Suprapubic skin (tissue), 4 donors: ENCODE measurements at places on chromosomes 7 and 10. TPM values are rescaled to one million over a fixed set of nuclear protein-coding genes. Genes with fewer than 3 reads are reported as not detected.
A peak's percentile ranks its signal among the peaks of the same experiment; 100 is the strongest.

- DNase-seq: no peak
Measured at GRCh38 chr7:38306914-38307313, 33.5 kb upstream of the TARP start.

GRCh38 chr10:69475433-69475830 is 24.2 kb downstream of the TSPAN15 start:
- no peak for DNase-seq

The LMBR1 gene
- total RNA-seq: 48.7 TPM

The EVX1 gene
- not detected for total RNA-seq

DNA sequence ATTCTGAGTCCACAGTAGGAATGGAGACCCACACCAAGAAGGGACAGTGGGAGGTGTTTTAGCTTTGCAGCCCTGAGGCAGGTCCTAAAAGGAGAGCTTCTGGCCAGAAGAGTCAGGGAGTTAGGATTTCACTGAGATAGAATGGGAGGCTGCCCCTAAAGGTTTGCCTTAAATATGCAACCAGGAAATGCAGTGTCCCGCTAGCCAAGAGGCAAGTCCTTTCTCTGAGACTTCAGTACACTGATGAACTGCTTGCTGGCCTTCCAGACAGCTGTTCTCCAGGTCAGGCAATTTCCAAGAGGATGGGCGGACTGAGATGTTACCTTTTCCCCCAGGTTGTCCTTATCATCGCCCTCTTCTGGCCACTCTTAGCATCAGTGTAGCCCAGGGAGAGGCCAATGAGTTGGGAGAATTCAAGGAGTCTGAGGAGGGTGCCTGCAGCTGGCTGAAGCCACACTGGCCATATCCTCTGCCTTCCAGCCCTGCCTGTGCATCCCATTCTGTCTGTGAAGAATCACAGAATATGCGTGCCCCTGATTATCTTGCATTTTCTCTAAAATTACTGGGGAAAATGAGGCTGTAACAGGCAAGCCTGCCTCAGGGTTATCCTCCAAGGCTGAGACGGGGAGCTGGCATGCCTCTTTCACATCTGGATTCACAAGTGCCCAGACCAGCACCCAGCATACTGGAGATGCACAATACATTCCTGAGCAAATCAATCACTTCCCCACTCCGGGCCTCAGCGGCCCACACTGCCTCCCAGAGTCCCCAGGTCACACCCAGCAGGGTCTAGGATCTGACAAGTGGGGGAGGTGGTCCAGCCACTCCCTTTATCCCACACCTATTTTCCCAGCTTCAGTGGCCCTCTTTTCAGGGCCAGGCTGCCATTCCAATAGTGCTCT is 2.4 kb downstream of the TLL2 start:
- DNase-seq: peak; percentile 65

GRCh38 chr10:31515819-31516402 is 196.9 kb downstream of the ZEB1 start:
- DNase-seq: no peak

DNA sequence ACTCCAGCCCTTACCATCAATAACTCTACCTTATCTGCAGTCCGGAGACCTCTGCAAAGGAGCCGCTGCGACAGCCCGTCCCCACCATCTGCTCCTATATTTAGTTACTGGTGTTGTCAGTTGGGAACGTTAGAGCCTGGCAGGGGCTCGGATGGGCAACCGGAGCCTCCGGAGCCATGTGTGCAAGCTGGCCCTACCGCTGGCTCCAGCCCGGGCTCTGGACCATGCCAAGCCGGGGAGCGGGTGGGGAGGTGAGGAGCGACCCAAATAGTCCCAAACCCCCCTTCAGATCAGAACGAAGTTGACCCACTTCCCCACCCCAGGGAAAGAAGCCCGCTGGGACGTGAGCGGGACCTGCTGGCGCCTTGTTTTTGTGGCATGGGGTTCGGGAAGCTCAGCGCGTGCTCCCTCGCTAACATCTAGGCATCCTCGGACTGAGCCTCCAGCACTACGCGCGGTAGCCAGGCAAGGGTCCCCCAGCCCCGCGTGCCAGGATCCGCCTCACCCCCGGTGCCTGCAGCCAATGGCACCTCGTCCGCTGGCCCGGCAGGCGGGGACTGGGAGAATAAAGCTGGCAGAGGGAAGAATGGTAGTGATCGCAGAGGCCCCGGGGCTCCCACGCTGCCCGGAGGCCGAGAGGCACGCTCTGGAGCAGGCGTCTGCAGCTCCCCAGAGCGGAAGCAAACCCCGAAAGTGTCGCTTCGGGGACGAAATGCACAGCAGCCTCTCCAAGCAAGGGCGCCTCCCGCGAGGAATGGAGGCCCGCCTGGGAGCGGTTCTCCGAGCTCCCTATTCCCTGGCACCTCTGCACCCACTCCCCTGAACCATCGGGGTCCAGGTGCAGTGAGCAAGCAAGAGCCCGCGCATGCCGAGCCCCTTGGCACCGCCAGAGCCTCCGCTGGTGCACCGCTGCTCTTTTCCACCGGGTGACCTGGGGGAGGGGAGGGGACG is 679 bp downstream of the LRRC20 start:
- DNase-seq: no peak

The CALML5 gene
- total RNA-seq: 1,788 TPM

GRCh38 chr7:13603661-13604060 is 385.8 kb downstream of the ETV1 start:
- no peak for DNase-seq

DNA sequence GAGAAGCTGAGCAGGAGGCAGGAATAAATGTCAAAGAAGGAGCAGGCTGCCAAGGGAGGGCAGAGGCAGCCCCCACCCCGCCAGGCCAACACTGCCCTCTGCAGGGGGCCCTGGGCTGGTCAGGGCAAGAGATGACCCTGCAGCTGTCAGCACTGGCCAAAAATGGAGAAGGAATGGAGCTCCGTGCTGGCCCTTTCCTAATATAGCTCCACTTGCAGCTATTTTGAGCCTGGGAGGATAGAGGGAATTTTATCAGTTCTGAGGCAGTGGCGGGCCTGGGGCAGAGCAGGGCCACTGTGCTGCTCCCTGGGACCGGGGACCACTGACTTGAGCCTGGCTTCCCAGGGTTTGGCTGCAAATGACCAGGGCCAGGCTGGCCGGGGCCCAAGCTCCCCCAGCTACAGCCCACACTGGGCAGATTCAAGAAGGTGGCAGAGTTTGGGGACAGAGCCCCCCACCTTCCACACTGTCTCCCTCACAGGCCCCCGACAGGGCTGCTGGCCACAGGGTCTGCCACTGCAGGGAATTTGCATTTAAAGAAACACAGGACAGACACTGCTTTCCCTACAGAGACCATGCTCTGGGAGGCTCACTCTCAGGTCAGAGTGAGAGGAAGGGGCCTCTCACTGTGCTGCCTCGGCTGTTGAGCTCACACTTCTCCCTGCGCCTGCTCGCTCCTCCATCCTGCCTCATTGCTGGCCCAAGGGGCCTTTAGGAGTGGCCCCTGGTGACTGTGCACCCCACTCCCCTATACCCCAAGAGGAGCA is 16.2 kb downstream of the LDB3 start:
- no peak for DNase-seq

DNA sequence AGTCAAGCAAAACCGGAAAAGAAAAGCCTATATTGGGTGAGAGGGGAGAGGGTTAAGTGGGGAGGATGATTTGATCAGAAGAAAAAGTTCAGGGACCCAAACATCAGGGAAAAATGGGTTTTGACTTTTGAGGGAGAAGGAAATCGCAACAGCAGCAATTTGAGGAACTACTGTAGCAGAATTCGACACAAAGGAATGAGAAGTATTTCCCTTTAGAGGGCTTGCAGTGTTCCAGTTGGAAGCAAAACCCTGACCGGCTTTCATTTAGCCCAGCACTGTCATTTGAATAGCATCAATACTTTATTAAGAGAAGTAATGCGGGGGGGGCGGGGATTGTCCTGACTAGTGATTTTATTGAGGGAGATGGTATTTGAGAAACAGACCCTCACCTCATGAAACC is 37.2 kb upstream of the GATA3 start:
- DNase-seq: no peak

The AKR1C4 gene
- total RNA-seq: not detected

- no peak for DNase-seq
Measured at GRCh38 chr10:108003576-108003975, 839.1 kb upstream of the SORCS1 start.

GRCh38 chr10:26355241-26355640 is 82.9 kb upstream of the APBB1IP start:
- no peak for DNase-seq

DNA sequence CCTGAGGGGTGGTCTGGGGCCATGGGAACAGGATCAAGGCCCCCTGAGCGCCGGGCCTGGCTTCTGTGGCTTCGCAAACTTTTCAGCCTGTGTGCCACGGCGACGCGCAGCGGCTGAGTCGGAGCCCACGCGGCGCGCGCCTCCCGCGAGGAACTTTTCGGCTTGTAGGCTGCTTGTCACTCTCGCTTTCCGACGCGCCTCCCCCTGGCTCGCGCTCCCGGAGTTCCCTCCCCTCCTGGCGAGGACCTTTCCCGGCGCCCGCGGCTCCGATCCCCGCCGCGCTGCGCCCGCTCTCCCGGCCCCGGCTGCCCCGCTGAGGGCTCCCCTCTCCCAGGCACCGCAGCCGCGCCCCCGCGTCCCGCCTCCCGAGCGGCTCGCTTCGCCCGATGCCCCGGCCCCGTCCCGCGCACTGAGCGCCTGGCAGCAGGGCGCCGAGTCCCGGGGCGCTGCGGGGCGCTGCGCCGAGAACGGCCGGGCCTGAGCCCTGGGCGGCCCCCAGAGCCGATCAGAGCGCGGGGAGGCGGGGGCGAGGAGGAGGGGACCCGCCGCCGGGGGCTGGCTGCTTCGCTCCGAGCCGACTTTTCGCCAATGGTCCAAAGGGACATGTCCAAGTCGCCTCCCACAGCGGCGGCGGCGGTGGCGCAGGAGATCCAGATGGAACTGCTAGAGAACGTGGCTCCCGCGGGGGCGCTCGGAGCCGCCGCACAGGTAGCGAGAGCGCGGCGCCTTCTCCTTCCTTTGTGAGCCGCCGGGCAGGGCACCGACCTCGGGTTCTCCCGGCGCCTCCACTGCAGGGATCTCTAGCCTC is at the start of gene CACNB2:
Gene CACNB2, plus strand, starts transcription at position 276 of the 808 bp plus-strand sequence.
- peak; percentile 76 for DNase-seq

DNA sequence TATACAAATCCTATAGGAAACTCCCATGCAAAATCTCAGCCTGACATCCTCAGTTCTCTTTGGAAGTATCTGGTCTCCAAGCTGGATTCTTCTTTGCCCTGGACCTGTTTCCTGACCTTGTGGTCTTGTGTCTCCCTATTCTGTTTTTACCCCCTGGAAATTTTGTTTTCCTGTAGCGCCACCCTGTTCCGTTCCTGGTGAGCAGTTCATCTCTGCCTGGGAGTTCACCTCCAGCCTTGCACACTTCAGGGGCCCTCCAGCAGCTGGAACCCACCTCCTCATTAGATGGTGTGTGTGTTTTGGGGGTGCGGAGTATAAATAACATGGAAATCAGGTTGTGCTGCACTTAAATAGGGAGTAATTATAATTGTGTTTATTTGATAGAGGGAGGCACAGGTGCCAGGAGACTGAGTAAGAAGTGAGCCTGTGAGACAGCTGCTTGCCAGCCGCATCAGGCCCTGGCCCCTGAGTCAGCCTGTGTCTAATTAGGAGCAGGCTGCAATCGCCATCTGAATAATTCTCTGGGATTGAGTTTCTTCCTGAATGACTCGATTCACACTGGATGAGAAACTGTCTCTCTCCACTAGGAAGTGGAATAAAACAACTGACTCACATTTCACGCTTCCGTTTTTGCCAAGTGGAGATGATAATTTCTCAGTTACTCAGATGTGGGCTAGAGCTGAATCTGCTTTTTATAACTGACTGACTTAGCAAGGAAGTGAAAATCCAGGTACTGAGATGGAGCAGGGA is 69.4 kb upstream of the HECTD2 start:
- DNase-seq: no peak

DNA sequence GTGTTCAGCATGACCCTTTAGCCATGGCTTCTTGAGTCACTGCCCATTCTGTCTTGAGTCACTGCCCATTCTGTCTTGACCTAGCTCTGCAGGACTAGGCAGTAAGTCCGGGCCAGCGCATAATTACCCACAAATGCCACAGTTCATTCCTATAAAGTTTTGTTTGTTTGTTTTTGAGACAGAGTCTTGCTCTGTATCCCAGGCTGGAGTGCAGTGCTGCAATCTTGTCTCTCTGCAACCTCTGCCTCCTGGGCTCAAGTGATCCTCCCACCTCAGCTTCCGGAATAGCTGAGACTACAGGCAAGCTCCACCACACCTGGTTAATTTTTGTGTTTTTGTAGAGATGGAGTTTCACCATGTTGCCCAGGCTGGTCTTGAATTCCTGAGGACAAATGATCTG is 32.7 kb upstream of the TARP start:
- no peak for DNase-seq

The NEURL1 gene
- not detected for total RNA-seq

The CALD1 gene
- total RNA-seq: 97.2 TPM

GRCh38 chr10:63077800-63078199 is 55.3 kb upstream of the NRBF2 start:
- DNase-seq: no peak

DNA sequence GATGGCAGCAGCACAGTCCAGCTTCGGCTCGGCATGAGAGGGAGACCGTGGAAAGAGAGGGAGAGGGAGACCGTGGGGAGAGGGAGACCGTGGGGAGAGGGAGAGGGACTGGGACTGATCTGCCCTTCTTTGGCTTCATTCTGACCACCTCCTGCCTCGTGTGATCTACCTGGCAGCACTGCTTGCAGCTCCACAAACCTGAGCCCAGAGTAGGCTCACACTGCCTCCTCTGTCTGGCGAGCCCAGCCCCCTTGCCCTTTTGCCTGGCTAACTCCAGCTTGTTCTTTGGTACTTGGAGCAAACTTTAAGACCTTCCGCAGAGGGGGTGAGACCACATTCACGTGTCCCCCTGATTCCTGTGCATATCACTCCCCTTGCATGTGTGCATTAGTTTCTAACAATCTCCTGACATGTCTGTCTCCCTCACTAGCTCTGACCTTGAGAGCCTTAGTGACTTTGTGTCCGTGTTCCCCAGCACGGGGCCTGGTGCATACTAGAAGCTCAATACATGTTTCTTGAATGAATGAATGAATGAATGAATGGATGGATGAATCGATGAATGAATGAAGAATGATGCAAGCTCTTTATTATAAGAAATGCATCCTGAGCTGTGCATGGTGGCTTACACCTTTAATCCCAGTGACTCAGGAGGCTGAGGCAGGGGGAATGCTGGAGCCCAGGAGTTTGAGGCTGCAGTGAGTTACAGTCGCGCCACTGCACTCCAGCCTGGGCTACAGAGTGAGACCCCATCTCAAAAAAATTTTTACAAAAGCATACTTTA is 31.2 kb downstream of the UBTD1 start:
- no peak for DNase-seq

The BMS1 gene
- 17.4 TPM for total RNA-seq

The PKD2L1 gene
- total RNA-seq: not detected

The C10orf105 gene
- total RNA-seq: not detected

The CYP3A7 gene
- not detected for total RNA-seq

The CYP2C19 gene
- total RNA-seq: 1.3 TPM
